ENCODE measurements at places on chromosomes 6 and 20.

- no peak for DNase-seq
Measured at GRCh38 chr6:116695401-116695800, 14.4 kb downstream of the KPNA5 start.

DNA sequence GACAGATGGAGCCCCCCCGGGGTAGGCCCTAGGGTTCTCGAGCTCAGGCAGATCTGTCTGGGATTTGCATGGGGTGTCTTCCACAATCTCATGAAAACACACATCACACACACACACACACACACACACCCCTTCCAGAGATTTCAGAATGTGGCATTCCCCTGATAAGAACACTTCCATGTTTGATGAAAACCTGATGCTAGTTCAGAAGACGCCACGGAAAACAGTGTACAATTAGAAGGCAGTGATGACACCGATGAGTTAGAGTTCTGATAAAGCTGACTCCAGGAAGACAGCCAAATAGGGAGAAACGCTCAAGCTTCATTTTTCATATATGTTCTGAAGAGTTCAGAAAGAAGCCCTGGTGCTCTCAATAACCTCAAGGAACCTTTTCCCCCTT, 438.7 kb upstream of the JARID2 start:
- DNase-seq: no peak

- DNase-seq: no peak
Measured at GRCh38 chr20:62193079-62194025, 10.5 kb downstream of the MTG2 start.

DNA sequence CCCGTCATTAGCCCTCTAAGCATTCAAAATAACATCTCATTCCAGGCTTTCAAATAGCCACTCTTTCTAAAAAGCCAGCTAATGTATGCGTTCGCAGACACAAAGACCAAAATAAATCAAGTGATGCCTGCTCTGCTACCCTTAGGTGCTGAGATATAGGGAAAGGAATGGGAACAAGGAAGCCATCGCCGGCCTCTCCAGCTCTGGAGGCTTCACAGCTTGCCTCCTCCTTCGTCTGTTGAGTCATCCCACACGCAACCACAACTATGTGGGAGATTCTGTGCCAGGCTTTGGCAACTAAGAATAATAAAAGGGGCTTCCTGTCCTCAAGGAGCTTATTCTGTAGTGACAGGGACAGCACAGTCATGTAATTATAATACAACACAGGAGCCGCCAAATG, 27.3 kb upstream of the SLC22A23 start:
- DNase-seq: no peak

GRCh38 chr6:90429713-90430112, 133.1 kb upstream of the BACH2 start:
- DNase-seq: no peak

DNA sequence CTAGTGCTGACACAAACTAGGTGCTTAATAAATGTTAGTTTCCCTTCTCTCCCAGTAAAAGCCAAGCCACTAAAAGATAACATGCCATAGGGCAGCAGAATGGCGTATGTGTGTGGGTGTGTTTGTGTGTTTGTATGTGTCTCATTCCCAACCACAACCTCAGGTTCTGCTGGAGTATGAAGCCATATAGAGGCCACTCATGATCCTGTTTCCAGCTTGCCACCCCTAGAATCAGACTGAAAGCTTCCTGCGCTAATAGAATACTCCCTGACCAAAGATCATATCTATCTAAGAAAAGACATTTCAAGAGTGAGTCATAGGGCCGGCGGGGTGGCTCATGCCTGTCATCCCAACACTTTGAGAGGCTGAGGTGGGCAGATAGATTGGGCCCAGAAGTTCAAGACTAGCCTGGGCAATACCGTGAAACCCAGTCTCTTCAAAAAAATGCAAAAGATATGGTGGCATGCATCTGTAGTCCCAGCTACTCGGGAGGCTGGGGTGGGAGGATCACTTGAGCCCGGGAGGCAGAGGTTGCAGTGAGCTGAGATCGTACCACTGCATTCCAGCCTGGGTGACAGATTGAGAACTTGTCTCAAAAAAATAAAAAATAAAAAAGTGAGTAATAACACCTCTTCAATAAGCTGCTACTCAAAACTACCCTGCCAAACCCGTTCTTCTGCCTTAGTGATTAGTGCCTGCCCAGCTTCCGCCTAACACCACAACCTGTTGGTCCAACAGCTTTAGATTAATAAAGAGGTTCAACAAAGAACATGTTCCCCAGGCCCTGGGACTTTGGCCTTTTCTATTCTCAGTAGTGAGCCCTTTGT, 11.8 kb upstream of the SNRPC start:
- no peak for DNase-seq

- DNase-seq: no peak
Measured at GRCh38 chr20:36653456-36653855, 7.5 kb upstream of the SLA2 start.

Data from kidney epithelial cell (primary cell).